ENCODE measurements at places on chromosomes 7 and 10.

- DNase-seq = no peak
Observed at GRCh38 chr10:78742730-78743615, 325.8 kb upstream of the ZMIZ1 start.

GRCh38 chr10:50561816-50562215 lies 61.9 kb downstream of the SGMS1 start:
- peak; percentile 26 for DNase-seq

DNA sequence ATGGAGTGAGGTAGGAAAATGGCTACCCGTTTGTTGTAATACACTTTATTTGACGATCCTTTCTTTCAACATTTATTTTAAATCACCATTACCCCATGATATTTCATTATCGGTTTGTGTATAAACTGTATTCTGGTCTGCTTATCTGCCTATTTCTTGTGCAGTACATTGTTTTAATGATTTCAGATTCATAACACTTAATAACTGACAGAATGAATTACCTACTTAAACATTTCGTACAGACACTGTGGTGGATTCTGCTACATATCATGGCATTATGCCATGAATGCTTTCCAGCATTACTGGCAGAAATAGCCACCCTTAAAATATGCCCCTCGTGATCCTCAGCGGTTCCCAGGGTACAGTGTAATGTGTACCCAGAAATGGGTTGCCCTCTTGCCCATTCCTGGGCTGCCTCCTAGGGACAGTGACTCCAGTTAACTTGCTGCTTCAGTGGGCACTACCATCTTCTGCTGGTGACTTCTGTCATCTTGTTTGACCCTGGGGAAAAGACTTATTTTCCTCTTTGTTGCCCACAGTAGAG lies 74.5 kb downstream of the C1GALT1 start:
- no peak for DNase-seq

DNA sequence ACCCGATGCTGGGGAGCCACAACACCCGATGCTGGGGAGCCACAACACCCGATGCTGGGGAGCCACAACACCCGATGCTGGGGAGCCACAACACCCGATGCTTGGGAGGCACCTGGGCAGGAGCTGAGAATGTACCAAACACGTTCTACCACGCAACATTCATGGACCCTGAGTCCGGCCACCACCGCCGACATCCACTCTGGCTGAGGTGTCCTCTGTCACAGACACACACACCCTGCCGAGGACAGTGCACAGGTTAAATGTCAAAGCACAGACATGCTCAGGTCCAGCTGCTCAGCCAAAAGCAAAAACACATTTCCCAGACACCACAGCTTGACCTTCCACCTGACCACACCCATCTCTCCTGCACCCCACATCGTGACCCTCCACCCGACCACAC lies 148.4 kb downstream of the DIP2C start:
- no peak for DNase-seq

DNA sequence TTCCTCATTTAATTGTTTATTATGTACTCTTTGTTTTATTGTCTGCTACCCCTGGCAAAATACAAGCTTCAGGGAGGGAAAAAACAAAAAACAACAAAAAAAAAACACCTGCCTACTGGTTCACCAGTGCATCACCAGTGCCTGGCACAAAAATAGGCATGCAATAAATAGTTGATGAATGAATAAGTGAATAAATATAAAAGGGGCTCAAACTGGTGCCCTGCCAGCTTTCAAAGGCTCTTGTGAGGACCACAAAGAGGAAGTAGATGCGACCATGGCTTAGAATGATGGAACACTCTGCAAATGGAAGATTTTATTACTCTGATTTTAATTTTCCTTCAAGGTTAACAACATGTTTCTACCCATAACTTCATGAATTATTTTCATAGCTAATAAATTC lies 213.0 kb upstream of the INHBA start:
- DNase-seq = no peak

- no peak for DNase-seq
Observed at GRCh38 chr10:51564896-51565510, 134.4 kb downstream of the CSTF2T start.

DNA sequence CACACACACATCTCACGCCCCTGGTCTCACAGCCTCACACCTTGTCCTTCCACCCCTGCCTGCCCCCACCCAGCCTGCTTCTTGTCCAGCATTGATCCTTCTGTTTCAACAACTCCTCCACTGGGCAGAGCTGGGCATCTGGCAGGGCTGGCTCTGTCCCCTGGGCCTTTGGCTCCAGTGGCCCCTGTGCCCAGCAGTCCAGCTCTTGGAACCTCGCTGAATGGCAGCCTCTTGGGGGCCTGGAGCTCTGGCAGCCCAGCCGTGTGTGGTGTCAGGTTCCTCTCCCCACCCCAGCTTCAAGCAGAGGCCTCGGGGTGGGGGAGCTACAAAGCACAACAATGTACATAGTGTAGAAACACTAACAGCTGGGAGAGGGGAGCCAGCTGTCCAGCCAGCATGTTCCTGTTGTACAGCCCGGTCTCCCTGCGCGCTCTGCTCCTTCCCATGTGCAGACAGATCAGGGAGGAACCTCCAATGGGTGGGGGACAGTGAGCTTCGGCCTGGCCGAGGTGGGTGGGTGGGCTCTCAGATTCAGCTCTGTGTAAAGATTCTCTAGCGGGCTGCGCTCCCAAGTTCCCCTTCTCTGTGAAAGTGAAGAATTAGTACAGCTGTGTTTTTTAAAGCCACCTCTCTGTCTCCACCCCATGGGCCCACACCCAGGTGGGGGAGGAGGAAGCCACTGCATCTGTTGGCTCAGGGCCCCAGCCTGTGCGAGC lies 19.4 kb downstream of the ZMIZ2 start:
- DNase-seq = no peak

- DNase-seq = no peak
Observed at GRCh38 chr10:122204691-122205489, 66.2 kb upstream of the BTBD16 start.

GRCh38 chr7:99665312-99666012 lies 14.3 kb downstream of the CYP3A5 start:
- DNase-seq = no peak

DNA sequence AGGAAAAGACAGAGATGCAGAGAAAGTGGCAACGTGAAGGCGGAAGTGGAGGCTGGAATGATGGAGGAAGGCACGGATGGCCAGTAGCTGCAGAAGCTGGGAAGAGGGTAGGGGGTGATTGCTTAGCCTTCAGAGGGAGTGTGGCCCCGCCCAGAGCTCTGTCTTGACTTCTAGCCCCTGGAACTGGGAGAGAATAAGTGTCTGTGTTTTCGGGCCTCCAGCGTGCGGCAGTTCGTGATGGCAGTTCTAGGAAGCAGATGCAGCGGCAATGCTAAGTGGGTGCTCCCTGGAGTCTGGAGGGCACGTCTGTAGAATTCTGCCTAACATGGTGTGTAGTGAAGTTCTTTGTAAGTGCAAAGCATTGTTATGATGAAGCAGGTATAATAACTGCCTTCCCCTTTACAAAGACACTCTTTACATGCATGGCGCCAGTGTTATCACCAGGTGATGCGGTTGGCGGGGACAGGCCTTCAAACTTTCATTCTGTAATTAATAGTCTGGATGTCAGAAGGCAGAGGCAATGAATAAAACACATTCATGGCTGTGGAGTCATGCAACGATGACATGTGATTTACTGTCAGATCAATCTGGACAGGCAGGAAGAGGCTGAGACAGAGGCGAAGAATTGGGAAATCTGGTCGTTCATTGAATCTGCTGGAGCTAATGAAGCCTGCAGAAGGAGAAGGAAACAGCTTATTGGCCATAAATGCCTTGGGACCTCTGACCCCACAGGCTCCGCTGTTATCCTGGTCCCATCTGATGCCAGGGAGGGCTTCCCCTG lies 228.6 kb downstream of the GLRX3 start:
- no peak for DNase-seq

- no peak for DNase-seq
Observed at GRCh38 chr7:139264220-139264619, 33.2 kb downstream of the UBN2 start.

GRCh38 chr7:103009466-103010185 lies 65.0 kb downstream of the FBXL13 start:
- no peak for DNase-seq

- DNase-seq = no peak
Observed at GRCh38 chr7:140670343-140670935, 2.3 kb upstream of the ADCK2 start.

GRCh38 chr7:36941359-36941758 lies 217.1 kb upstream of the AOAH start:
- DNase-seq = no peak

DNA sequence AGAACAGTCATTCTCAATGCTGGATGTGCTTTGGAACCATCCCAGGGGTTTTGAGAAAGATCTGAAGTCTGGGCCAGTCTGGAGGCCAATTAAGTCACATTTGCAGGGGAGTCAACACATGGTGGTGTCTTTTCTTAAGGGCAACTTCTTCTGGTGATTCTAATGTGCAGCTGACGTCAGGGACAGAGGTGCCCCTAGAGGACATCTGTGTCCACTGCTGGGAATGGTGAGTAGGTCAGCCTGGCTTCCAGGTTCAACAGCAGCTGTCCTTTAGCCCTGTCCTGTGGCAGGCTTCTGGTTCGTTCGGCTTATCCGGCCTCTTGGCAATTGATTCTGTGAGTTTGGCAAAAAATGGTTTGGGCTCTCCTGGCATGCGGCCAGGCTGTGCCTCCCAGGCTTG lies 269.7 kb upstream of the HABP2 start:
- DNase-seq = no peak

- no peak for DNase-seq
Observed at GRCh38 chr7:130560972-130561371, 69.1 kb downstream of the MEST start.

GRCh38 chr10:5484205-5484604 lies 15.2 kb downstream of the CALML5 start:
- no peak for DNase-seq

- DNase-seq = no peak
Observed at GRCh38 chr7:130875-131780, 61.2 kb upstream of the FAM20C start.

DNA sequence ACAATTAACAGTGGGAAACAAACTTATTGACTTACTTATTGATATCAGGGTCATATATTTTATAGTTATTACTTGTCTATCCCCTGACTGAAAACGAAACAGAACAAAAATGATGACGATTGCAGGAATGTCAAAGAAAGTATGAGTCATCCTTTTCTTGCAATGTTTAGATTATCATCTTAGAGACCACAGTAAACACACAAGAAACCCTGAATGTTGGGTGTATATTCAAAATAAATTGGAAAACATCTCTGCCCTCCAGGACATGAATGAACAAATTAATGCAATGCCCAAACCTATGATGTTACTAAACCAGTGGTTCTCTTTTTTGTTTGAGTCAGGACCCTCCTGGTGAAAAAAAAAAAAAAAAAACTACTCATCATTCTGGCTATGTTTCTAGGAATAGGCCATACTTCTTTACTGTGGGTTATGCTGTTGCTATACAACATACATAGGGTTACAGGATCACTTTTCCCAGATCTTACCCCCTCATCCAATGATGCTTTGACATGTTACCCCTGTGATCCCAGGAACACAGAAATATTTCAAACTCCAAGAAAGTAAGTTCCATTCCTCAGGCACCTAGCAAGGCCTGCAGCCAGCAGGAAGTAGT lies 623.4 kb upstream of the IGFBP3 start:
- DNase-seq = no peak

DNA sequence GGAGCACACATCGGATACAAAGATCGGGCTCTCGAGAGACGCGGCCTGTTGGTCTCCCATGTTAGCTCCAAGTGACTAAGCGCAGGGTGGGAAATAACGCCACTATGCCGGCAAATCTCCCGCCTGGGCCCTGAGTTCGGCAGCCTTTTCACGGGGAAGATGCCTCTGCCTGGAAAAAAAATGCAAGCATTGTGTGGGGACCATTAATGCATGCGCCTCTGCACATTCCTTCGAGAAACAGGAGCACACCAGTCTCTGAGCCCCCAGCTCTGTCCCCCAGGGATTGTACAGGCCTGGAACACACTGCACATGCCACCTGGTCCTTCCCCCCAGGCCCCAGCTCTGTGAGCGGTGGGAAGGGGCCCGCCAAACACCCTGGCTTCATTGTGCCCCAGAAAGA lies 44.1 kb downstream of the FBXW4 start:
- DNase-seq = no peak

- no peak for DNase-seq
Observed at GRCh38 chr7:41351091-41351490, 351.8 kb downstream of the INHBA start.

DNA sequence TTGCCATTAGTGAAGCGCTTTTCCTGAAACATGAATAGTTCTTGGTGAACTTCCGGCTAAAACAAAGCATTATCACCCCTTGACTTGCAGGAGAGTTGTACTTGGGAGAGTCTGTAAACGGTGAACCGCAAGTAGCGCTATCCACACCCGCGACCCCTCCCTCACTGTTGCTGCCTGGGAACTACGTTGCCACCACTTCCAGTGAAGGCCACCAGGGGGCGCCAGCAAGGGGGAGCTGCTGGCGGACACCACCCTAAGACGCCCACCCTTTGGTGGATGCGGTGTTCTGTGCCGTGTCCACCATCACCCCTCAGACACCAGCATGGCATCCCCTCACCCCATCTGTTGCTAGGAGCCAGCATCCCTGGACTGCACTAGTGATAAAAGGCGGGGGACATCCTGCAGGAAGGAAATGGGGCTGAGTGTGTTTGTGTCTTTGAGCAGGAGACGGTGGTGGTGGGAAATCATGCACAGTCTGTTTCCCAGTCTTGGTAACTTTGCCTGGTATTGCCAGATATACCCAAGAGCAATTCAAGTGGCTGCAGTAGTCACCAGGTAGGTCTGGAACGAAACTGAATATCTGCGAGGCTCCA lies 298.2 kb downstream of the FRMD4A start:
- DNase-seq = peak; percentile 14

DNA sequence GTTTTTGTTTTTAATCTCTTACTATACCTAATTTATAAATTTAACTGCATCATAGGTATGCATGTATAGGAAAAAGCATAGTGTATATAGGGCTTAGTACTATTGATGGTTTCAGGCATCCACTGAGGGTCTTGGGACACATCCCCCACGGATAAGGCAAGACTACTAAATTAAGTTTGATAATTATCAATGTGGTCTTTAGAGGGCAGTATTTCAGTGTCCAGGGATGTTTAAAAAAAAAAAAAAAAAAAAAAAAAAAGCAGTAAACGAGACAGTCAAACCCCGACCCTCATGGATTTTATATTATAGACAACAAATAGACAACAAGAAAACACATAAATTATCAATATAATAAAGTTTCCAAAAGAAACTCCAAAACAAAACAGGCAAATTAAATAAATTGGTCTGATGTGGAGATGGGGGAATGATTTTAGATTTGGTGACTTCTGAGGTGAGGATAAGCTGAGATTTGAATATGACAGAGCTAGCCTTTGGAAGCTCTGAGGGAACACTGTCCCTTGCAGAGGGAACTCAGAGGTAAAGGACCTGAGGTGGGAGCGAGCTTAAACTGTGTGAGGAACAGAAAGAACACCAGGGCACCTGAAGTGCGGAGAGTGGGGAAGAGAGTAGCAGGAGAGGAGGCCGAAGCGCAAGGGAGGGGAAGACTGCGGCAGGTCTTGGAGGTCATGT lies 14.8 kb downstream of the ACSM6 start:
- DNase-seq = peak; percentile 20
